Stimulated activated CD8-positive, alpha-beta memory T cell treated with anti-CD3 and anti-CD28 coated beads, Interleukin-4, amount 100 ng/mL, for 4 hours (primary cell): ENCODE measurements at places on chromosomes 1 and 21.

- no peak for DNase-seq
Observed at GRCh38 chr1:229001467-229002011, 266.3 kb downstream of the RHOU start.

DNA sequence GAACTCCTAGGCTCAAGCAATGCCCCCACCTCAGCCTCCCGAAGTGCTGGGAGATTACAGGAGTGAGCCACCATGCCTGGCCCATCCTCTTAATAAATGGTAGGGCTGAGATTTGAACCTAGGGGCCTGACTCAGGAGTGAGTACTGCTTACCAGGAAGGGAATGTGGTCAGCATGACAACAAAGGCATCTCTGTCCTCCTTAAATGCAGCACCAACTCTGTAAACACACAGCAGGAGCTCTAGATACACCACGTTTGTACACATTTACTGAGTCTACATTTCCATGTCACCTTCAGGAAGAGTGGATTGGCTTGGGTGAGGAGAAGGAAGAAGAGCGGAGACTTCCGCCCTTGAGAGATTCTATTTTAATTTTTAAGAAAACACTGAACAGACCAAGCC is 38.5 kb downstream of the HIVEP3 start:
- no peak for DNase-seq

GRCh38 chr21:16071092-16071491 is 341.3 kb downstream of the USP25 start:
- DNase-seq, result no peak

- no peak for DNase-seq
Observed at GRCh38 chr21:46035809-46036695, 54.5 kb downstream of the COL6A1 start.

- DNase-seq, result no peak
Observed at GRCh38 chr21:16572032-16572431, 842.2 kb downstream of the USP25 start.

DNA sequence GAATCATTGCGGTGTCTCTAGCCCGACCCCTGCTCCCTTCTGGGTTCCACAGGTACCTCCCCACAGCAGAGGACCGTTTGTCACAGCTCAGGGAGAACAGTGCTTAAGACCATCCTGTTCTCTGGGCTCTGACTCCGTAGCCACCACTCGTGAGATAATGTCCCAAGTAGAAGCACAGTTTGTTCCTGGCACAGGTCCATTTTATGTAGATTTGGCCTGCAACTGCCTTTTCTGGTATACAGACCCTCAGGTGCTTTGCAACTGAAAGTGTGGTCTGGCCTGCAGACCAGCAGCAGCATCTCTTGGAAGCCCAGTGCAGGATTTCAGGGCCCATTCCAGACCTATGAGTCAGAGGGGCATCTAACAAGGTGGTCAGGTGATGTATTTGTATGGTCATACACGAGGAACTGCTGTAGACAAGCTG is 28.4 kb upstream of the TMEM125 start:
- DNase-seq, result no peak

GRCh38 chr1:213871179-213871578 is 116.6 kb upstream of the PROX1 start:
- DNase-seq, result no peak

DNA sequence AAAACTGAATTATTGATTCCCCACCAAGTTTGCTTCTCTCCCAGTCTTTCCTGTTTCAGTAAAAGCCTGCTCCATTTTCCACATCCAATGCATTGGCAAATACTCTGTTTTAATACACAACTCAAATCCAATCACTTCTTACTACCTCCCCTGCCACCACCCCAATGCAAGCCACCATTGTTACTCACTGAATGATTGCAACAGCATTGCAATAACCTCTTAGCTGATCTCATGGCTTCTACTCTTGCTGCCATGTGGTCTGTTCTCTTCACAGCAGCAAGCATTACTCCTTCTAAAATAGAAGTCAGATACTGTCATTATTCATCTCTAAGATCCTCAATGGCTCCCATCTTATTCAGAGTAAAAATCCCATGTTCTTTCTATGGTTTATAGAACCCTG is 123.4 kb downstream of the ATP6V1G3 start:
- DNase-seq, result no peak

- DNase-seq, result no peak
Observed at GRCh38 chr1:208302699-208303238, 58.6 kb upstream of the PLXNA2 start.

DNA sequence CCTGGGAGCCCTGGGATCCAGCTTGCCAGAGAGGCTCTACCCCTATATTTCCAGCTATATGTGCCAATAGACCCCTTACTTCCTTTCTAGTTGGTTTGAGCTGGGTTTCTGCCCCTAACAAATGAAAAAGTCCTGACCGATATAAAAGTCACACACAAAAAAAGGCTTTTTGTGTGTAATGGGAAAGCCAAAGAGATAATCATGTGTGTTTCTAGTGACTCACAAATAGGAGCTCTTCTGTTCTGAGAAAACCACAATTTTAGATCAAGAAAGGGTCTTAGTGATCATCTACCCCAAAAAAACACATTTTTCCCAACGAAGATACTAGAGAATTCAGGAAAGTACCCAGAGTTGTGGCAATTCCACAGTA is 23.0 kb upstream of the PLEKHA6 start:
- DNase-seq, result no peak

- no peak for DNase-seq
Observed at GRCh38 chr1:117895482-117896114, 33.8 kb downstream of the GDAP2 start.

GRCh38 chr1:236457775-236458174 is 63.7 kb downstream of the EDARADD start:
- no peak for DNase-seq

GRCh38 chr1:170664093-170664827 is at the start of gene PRRX1:
PRRX1 (plus strand) TSS chr1:170664131; CDS start chr1:170664219, 88 bp downstream.
- DNase-seq, result no peak

DNA sequence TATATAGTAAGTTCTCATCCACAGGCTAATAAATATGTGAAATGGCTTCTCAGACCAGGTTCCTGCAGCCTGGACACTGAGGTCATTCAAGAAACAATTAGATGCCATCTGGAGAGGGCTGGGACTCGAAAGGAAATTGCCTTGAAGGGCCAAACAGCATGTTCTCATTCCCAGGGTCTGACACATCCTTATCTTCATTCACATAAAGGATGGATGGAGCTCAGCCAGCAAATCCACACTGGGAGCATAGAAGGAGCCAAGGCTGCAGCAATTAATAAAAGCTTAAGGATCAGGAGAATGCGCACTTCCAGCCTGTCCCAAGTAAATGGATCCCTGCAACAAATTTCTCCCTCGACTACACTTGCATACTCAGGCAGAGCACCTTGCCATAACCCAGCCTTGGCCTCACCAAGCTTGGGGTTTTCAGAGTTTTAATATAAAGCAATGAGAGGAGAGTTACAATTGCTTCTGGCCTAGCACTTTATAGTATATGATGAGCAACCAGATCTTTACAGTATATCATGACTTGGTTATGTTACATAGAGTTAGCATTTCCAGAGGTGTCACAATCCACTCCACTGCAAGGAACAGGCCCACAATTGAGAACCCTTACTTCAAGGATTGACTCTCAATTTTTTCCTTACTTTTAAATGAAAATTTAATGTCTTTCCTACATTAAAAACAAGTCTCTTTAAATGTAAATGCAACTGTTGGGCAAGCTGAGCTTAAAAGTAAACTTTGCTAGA is 55.9 kb downstream of the BCAR3 start:
- no peak for DNase-seq

DNA sequence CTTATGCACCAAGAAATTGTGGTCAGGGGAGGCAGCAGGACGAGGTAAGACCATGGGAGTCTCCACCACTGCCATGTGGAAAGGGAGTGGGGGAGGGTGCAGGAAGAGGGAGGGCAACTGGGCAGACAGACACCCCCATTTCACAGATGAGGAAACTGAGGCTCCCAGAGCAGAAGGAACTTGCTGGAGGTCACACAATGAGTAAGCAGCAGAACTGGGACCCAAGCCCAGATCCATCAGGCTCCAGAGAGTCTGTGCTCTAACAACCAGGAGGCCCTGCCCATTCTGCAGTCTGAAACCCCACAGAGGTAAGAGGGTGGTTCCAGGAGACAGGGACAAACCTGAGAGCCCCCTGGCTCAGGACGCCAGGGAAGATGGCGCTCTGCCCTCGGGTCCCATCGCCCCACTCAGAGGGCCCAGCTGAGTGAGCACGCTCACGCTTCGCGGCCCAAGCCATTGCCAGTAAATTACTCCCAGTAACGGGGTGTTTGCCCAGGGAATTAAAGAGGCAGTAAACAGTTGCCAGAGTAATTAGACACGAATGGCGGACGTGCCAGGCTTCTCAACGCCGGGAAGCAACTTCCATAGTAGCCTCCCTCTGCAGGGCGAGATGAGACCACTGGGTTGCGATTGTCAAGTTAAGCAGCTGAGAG is 59.2 kb downstream of the MATN1 start:
- DNase-seq, result no peak
